Activated CD8-positive, alpha-beta T cell treated with anti-CD3 and anti-CD28 coated beads, Interleukin-2, amount 10 ng/mL, durations not matched to agents 7 days and 5 days (primary cell): ENCODE measurements at places on chromosomes 5 and 9. TPM values are rescaled to one million over a fixed set of nuclear protein-coding genes. Genes with fewer than 3 reads are reported as not detected.

DNA sequence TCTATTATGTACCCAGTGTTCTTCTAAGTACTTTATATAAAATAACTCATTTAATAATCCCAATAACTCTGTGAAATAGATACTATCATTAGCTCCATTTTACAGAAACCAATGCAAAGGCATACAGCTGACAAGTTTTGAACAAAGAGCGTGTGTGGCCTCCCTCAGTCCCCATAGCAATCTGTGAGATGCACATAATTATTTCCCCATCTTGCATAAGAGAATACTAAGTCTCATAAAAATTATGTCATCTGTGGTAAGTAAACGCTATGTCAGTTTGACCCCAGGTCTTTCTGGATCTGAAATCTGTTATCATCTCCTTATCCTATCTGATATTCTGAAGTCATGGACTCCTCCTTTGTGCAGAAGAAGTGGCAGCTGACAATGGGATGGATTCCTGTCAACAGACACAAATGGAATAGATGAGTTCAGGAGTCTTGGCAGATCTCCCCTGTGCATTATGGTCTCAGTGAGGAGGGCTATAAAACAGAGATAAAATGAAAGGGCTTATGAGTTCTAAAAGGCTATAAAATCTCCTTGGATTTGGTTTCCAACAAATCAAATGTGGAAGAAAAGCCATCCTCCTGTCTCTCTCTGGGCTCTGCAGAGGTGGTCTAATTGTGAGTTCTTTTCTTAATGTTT, 162.5 kb upstream of the TLE4 start:
- DNase-seq: no peak

- peak; percentile 41 for DNase-seq
Observed at GRCh38 chr9:90092508-90092907, 487.7 kb downstream of the GADD45G start.

The PTGR1 gene
- not detected for total RNA-seq

- peak; percentile 58 for DNase-seq
Observed at GRCh38 chr9:104863180-104863883, 64.6 kb downstream of the ABCA1 start.

The HMCN2 gene
- not detected for total RNA-seq

DNA sequence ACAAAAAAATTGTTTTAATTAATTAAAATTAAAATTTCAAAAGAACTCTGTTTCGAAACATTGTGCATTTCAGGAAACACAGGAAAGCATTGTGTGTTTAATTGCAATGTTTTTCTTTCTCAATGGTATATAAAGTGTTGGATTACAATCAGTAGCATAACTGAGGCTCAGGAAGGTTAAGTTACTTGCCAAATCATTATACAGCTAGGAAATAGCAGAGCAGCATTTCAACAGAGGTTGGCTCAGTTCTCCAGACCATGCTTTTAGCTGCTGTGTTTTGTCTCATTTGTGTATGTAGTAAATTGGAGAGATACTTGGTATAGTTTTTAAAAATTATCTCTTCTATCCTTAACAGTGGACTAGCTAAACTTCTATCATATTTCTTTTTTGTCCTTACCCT, 30.0 kb upstream of the CAMLG start:
- no peak for DNase-seq

- no peak for DNase-seq
Observed at GRCh38 chr9:135062254-135062653, 25.2 kb upstream of the OLFM1 start.

GRCh38 chr5:179542170-179542569, 8.2 kb upstream of the RUFY1 start:
- no peak for DNase-seq

DNA sequence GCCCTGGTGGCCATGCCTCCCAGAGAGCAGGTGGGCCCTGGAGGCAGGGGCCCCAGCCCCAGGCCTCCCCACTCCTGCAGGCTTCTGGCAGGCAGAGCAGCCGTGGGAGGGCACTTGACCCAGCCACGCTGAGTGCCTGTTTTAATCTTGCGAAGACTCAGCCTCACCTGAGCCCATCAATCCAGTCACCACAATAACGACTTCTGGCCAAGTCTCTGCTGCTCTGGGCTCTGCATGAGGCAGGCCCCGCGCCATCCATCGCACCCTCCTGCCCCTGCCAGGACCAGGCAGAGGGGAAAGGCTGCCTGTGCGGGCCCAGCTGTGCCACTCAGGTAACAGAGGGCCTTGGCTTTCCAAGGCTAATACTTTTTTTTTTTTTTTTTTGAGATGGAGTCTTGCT, 32.8 kb downstream of the RASGEF1C start:
- DNase-seq: no peak

DNA sequence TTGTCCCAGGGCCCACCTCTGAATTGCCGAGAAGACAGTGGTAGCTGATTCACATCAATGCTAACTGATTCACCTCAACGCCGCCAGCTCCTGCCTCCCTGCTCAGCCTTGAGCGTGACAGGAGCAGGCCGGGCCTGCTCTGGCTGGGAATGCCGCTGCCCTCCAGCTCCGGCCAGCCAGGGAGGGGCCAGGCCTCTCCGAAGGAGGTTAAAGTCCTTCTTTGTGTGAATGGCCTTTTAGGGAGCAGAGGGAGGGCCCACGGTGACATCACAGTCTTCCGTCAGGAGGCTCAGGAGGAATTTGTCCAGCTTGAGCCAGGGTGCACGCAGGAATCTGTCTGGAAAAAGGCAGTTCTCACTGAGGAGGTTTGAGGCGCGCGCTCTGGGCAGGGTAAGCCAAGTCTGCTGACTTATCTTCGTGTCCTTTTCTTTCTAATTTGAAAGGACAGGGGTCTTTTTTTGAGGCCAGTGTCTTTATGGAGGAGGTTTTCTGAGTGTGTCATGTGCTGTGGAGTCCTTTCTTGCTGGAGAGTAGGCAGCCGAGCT, 82.7 kb downstream of the C9orf152 start:
- DNase-seq: no peak
